ENCODE measurements at places on chromosomes 5 and 9. TPM values are rescaled to one million over a fixed set of nuclear protein-coding genes. Genes with fewer than 3 reads are reported as not detected.

- no peak for DNase-seq
Observed at GRCh38 chr9:111599955-111600343, 502 bp upstream of the PTGR1 start.

DNA sequence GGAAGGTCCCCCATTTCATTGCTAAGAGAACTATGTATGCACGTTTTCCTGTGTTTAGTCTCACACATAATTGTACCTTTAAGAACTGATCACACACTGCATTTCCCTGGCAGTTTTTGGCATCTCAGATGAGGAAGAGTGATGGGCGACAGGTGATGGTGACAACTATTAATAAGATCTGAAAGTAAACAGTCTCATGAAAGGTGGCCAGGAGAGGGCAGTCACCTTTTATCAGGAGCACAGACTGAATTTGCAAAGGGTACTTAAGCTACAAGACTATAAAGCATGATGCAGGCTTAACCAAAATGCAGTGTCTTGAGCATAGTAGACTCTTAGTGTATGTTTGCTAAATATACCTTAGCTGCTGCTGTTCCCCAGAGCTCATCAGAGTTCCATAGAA lies 91.5 kb downstream of the GHR start:
- no peak for DNase-seq

DNA sequence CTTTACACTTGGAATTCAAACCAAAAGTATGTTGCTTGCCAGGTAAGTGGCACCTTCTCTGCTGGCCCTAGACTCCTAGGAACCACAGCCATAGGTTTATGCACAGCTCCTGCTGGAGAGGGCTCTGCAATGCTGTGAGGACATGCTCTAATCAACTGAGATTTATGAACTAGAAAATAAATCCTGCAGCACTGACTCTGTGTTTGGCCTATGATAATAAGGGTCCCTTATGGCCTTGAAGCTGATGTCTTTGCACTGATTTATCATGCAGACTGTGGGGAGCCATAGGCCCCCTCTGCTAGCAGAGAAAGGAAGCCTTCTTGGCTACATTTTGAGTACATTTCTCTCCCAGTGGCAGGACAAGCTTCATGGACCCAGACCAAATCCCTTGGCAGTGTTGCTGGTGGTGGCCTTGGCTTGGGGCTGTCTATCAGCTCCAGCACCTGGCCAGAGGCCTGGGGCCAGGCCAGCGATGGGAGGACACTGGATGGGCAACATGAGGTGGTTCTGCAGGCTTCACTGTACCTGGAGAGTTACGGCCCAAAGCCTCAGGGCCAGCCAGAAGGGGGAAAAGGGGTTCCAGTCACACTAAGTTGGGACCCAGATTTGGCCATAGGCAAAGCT lies 178.0 kb downstream of the SEMA6A start:
- DNase-seq = no peak

- DNase-seq = no peak
Observed at GRCh38 chr9:17068671-17069070, 66.2 kb upstream of the CNTLN start.

- no peak for DNase-seq
Observed at GRCh38 chr9:130825351-130825651, 9.8 kb upstream of the ABL1 start.

The PTGDS gene
- total RNA-seq = 145 TPM

The INSL6 gene
- not detected for total RNA-seq

The ORM2 gene
- not detected for total RNA-seq

The FBXL7 gene
- total RNA-seq = 19.9 TPM
